ENCODE measurements at places on chromosomes 13 and 19.

DNA sequence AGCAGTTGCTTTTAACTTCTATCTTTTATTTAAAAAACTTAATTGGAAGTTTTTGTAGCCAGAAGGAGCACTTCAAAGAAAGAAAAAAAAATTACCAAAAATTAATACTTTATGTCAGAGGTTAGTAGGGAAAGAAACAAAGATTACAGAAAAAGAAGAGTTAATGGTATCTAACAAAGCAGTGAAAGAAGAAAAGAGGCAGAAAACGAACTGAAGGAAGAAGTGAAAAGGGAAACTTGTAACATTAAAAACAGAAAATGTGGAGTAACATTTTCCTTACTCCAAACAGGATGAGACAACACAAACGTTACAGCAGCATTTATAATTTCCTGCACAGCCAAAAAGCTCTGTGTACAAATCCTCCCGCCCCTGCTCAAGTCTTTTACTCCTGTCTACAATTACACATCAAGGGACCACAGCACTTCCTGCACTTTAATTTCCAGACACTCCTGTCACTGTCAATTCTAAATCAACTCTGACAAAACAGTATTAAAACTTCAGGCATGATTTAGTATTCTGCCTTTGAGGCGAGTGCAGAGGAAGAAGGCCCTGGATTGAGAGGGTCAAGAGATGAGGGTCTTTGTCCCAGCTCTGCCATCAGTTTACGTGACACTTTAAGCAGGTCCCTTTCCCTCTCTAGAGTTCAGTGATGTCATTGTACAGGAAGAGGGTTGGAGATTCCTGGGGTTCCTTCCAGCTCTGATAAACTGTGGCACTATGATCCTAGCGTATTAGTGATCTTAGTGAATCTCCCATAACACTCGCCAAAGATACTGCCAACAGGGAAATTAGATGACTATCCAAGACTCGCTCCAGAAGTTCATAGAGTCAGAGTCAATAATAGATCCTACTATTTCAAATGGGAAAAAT, 53.2 kb upstream of the LSM14A start:
- no peak for DNase-seq

DNA sequence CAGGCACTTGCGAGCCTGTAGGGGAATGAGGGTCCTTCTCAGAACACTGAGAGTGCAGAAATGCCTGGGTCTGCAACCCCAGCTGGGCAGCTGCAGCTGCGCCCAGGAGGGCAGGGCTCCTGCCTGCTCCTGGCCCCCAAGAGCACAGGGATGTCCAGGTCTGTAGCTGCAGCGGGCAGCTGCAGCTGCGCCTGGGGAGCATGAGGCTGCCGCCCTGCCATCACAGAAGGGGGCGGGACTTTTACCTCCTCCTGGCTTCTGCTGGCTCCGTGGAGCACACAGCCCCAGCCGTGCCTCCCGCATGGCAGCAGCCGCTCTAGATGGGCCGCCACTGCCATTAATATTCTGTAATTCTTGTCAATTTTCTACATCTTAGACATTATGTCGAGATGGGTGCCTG, 17.8 kb downstream of the CPB2 start:
- DNase-seq = no peak

GRCh38 chr13:57633950-57634838, 2.6 kb downstream of the PCDH17 start:
- no peak for DNase-seq

DNA sequence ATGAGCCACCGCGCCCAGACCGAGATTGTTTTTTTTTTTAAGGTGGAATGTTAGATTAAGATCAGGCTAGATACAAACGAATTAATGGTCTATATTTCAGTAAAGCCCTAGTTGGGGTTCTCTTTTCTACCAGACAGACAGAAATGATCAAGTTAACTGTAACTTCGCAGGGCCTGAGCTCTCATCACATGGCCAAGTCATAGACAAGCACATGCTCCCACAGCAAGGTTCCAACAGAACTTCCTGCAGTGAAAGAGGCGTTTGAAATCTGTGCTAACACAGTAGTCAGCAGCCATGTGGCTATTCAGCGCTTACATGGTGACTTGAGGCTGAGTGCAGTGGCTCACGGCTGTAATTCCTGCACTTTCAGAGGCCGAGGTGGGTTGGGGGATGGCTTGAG, 34.7 kb upstream of the SEMA6B start:
- no peak for DNase-seq

- DNase-seq = no peak
Measured at GRCh38 chr19:46288896-46289588, 7.8 kb upstream of the HIF3A start.

DNA sequence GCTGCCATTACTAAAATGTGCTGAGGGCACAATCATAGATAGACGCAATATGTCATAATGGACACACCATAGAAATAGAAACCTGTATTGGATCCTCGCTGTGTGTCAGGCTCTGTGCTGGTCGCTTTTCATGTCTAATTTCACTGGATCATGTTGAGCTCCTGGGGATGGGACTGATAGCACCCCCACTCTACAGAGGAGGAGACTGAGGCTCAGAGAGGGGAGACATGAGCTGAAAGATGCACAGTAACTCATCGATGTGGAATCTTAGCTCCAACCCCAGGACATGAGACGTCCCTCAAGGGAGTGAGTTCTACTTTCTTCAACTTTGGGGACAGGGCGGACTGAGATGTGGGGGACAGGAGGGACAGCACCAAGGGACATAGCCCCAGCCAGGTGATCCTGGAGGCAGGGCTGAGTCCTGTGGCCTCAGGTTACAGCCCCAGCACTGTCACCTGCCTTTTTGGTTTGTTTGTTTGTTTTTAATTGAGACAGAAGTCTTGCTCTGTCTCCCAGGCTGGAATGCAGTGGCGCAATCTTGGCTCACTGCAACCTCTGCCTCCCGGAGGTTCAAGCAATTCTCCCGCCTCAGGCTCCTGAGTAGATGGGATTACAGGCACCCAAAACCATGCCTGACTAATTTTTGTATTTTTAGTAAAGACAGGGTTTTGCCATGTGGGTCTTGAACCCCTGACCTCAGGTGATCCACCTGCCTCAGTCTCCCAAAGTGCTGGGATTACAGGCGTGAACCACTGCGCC, 6.6 kb upstream of the GIPC1 start:
- no peak for DNase-seq

DNA sequence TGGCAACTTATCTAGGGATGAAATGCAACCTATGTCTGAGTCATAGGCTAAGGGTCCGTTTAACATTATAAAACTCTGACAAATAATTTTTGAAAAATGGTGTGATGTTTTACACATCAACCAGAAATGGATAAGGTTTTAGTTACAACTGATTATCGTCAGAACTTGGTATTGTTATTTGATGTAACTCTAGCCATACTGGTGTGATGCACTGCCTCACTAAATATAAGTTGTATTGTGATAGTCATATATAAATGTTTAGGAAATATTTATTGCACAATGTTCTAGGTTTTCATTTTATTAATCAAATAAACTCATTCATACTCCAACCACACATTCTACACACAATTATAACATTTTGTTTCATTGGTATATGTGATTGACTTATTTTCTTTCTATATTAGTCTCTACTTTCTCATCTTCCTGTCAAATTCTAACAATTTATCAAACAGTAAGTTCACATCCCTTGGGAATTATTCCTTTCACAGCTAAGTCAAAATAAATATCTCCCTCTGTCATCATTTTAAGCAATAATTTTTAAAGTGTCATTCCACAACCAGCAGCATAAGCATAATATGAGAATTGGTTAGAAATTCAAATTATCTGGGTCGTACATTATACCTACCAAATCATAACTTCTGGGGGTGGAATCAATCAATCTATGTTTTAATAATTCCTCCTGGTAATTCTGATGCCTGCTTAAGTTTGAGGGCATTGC, 873.9 kb downstream of the SLITRK1 start:
- no peak for DNase-seq

DNA sequence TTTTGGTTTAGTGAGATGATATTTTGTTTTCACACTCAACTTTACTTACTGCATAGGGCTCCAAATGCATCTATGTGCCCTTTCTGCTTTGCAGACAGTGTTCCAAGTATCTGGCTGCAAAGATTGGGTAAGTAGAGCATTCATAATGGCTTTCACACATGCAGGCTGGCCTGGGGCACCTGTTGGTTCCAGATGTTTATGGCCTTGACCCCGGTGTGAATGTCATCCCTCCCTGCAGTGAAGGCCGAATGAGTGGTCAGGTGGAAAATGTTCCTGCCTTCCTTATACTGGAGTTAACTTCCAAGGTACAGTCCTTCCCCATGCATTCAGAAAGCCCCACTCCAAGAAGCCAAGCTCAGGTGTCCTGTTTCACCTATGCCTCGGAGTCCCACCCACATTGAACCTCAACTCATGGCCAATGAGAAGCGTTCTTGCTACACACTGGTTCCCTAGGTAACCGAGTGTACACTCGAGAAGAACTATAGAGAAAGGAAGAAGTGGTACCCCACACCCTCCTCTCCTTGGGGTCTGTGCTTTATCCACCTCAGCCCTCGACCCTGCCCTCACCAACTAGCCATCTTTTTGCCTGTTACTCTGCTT, 23.0 kb upstream of the ZNF536 start:
- DNase-seq = no peak

GRCh38 chr19:43594710-43595604, 977 bp downstream of the IRGQ start:
- peak; percentile 72 for DNase-seq

Measured in CD4-positive, alpha-beta T cell treated with Interleukin-15 for 4 hours (primary cell).